ENCODE measurements at places on chromosomes 2 and 18.

DNA sequence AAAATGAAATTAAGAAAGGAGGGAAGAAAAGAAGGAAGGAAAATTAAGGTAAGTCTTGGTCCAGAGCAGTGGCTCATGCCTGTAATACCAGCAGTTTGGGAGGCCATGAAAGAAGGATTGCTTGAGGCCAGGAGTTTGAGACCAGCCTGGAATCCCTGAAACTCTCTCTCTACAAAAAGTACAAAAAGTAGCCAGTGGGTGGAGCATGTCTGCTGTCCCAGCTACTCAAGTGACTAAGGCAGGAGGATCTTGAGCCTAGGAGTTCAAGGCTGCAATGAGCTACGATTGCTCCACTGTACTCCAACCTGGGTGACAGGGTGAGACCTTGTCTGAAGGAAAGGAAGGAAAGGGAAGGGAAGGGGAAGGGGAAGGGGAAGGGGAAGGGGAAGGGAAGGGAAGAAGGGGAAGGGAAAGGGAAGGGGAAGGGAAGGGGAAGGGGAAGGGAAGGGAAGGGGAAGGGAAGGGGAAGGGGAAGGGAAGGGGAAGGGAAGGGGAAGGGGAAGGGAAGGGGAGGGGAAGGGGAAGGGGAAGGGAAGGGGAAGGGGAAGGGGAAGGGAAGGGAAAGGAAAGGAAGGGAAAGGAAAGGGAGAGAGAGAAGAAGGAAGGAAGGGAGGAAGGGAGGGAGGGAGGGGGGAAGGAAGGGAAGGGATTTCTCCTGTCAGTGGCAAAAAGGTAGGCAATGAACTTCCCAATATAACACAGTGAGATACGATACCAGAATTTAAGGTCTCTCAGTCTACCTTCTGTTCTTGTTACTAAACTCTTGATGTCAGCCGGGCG is 412.8 kb downstream of the CMPK2 start:
- DNase-seq, result no peak

GRCh38 chr2:105889046-105889445 is 144.3 kb downstream of the NCK2 start:
- no peak for DNase-seq

DNA sequence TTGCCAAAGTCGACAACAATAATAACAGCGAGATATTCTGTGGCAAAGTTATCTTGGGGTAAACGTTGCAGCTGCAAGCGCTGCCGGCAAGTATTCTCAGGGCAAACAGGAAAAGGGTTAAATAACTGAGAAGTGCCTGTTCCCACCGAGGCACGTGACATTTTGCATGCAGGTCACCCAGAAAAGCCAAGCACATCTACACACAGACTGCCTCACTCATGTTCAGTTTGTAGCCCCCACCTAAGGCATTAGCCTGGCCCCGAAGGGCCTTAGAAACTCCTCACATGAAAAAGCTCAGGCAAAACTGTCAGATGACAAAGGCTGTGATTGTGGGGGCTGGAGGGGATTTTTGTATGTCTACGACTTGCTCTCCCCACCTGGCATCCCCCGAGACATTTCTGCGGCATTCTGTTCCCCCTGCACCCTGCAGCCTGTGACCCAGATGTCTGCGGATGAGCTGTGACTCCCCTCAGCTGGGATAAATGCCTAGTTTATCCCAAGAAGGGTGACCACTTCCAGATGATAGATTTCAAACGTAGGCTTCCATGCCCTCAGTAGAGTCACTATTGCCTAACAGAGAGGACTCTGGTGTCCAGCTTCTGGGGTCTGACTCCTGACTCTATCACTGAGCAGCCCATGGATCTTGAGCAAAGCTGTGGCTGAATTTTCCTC is 215.2 kb upstream of the SIX2 start:
- DNase-seq, result no peak

DNA sequence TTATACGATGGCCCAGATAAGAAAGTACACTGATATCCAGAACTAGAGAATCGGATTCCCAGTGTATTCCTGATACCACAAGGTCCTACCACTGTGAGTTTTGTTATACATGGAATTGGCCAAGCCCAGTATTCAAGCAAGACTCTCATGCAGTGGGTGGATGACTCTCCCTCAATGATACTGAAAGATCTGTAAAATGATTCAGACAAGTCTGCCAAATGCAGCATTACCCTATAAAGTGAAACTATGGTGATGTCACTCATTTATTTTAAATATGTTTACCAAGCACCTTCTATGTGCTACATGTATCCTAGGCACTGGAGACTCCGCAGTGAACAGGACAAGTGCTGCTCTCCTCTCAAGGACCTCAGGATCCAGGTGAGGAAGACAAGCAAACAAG is 22.6 kb downstream of the MYO5B start:
- no peak for DNase-seq

GRCh38 chr18:3652380-3653262 is 202.6 kb downstream of the TGIF1 start:
- peak; percentile 92 for DNase-seq

DNA sequence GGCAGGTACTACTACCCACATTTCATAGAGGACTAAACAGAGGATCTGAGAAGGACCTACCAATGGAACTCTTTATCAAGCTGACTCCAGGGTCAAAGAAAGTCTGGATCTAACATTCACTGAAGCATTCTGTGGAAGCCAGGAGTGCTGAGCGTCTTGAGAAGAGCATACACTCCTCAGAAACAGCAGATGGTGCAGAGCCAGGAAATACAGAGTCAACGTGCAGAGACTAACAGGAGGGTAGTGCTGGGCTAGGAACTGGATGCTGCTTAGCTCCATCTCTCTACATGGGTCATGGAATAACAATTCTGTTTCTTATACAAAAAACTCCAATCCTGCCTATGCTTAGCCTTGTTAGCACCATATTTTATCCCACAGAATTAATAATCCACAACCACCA is 5.5 kb upstream of the SERTAD2 start:
- no peak for DNase-seq

GRCh38 chr2:240179186-240179815 is 38.8 kb upstream of the OTOS start:
- no peak for DNase-seq

DNA sequence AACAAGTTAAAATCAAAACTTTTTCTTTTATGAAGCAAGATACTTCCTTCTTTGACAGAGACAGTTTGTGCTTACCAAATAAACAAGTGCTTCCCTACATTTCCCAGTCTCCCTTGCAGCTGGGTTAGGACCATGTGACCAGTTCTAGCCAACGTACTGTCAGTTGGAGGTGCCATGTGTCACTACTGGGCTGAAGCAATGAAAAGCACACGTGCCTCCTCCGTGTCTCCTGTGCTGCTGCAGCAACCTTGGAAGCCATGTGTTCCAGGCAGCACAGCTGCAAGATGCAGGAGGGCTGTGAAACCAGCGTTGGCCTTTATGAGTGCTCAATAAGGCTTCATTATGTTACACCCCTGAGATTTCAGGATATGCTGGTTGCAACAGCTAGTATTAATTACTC is 93.2 kb downstream of the DHRS9 start:
- no peak for DNase-seq

DNA sequence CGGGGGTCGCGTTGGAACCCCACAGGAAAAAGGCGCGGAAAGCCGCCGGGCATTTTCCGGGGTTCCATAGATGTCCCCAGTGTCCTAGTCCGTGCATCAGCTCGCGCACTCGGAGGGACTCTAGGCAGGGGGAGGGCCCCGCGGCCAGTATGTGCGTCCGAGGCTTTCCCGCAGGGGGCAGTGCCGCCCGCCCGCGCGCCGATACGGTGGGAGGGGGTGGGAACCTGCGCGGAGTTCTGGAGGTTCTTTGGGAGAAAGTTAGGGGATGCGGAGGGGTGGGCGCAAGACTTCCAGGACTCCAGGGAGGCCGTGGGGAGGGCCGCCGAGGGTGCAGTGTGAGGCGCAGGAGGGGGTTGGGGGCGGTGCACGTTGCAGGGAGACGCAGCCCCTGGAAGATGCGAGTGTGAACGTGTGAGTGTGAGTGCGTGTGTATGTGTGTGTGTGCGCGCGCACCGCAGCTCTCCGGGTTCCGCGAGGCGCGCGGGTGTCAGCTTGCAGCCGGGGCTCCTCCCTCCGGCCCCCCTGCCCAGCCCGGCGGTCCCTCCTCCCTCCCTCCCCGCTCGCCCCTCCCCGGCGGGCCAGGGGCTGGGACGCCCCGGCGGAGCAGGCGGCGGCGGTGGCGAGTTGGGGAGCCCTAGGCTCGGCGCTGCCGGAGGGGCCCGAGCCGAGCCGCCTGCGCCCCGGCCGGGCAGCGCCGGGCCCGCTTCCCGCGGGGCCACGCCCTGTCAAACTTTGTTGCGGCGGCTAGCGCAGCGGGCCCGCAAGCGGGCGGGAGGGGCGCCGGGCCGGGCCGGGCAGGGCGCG is at the start of gene TCF7L1:
Gene TCF7L1, plus strand, starts transcription at position 559 of the 804 bp plus-strand sequence. CDS start 293 bp downstream, outside the sequence.
- no peak for DNase-seq

- no peak for DNase-seq
These were observed 171.2 kb upstream of the MYO3B start for GRCh38 chr2:170006587-170007325.

DNA sequence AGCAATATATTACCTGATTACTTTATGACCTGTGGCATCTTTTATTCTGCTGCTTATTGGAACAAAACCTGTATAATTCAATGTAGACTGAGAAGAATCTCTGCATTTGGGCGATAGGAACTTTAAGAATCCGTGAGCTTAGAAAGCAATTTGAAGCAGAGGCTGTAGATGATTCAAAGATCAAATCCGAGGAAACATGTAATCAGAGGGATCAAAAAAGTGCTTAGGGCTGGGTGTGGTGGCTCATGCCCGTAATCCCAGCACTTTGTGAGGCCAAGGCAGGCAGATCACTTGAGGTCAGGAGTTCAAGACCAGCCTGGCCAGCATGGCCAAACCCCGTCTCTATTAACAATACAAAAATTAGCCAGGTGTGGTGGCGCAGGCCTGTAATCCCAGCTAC is 198.4 kb downstream of the MTX2 start:
- DNase-seq, result no peak

DNA sequence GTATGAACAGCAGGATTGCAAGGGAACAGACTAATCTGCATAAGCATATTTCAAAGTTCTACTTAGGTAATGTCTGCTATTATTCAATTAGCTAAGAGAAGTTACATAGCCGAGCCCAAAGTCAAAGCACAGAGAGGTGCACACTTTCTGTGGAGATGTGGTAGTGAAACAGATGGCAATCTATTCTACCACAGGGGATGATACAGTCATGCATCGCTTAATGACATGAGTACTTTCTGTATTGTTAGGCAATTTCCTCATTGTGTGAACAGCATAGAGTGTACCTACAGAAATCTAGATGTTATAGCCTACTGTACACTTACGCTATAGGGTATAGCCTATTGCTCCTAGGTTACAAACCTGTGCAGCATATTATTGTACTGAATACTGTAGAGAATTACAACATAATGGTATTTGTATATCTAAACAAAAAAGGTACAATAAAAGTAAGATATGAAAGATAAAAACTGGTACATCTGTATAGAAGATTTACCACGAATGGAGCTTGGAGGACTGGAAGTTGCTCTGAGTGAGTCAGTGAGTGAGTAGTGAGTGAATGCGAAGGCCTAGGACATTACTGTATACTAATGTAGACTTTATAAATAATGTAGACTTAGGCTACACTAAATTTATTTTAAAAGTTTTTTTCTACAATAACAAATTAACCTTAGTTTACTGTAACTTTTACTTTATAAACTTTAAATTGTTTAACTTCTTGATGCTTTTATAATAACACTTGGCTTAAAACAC is 197.6 kb downstream of the MBD5 start:
- DNase-seq, result no peak

DNA sequence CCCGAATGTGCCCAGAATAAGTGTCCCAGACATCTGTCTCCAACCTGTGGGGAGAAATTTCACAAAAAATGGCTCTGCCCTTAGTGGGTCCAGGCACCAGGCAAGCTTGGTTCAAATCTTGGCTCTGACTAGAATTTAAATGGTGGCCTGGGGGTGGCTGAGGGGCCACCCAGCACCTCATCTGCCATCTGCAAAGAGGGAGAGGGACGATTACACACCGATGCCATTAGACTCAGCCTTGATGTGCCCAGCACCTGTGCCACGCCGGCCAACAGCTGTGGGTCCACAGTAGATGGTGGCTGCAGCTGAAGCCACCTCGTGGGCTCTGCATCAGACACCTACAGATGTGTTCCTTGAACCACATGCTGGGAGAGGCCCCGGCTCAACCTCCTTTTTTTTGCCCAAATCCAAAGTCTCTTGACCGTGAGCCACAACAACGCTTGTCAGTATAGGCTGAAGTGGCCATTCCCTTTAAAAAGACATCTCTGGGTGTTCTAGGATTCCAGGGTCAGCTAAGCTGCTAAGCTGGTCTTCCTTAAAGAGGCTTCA is 222.0 kb upstream of the RAB6C start:
- no peak for DNase-seq

All from SHP77 treated with DMSO at 0.1 percent for 48 hours (cell line).